ENCODE measurements at places on chromosomes 7 and 10.

GRCh38 chr10:131728286-131729228 lies 172.3 kb upstream of the PPP2R2D start:
- DNase-seq: no peak

DNA sequence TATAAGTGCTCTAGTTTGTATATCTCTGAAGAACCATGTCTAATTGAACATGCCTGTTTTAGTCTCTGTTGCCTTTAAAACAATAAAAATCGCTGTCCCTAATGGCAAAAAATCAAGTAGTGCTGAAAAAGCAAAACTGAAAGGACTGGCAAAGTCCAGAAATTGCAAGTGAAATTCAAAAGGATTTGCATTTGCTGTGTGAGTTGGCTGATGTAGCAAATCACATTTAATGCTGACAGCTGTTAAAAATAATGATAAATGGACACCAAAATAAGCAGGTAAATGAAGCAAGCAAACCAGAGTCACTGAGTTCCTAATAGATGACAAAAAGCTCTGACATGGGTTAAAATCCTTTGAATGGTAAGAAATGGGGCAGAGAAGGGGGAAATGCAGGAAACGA lies 874.1 kb downstream of the GRM8 start:
- DNase-seq: no peak

DNA sequence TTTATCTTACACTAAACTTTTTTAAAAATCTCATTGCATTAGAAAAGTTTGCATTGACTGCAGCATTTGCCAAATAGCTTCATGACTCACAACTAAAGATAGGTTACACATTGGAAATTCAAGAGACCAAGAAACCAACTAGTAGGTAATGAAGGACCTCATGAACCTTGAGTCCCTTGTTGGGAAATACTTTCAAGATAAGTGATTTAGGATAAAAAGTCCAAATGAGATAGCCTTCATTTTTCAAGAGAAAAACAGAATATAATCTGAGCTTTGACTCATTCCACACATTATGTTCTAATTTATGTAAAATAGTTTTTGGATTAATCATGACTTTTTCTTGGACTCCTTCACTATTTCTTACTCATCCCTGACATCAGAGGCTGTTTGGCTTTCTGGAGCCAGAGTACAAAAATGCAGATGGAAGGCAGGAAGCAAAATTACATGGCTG lies 13.1 kb upstream of the LIPF start:
- no peak for DNase-seq

DNA sequence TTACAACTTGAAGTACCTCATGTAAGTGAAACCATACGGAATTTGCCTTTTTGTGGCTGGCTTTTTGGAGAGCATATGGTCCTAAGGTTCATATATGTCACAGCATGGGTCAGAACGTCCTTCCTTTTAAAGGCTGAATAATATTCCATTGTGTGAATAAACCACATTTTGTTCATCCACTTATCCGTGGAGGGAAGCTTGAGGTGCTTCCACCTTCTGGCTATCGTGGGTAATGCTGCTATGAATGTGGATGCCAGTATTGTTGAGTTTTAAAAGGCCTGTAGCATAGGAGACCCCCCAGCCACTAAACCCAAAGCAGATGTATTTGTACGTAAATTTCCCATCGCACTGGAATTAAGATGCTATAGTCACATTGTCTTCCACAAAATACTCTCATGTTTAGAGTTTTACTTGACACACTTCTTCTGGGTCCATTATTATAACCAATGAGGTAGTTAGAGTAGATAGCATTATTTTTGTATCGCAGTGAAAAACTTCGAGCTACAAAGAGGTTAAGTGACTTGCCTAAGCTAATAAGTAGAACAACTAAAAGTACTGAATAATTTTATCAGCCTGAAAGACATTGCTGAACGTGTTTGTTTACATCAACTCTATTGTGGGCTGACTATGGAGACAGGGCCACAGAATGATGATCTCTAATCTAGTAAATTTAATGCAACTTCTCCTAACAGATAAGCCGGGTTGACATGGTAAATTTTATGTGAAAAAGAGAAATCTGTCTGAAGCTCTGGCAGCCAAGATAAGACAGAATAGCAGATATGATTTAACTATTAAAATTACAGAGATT lies 183.0 kb upstream of the CTBP2 start:
- no peak for DNase-seq

- DNase-seq: no peak
Observed at GRCh38 chr10:105170521-105170920, 529.4 kb downstream of the SORCS3 start.

GRCh38 chr7:30717181-30717580 lies 34.8 kb upstream of the INMT start:
- DNase-seq: no peak

GRCh38 chr10:111836064-111836463 lies 347.5 kb downstream of the GPAM start:
- DNase-seq: no peak

DNA sequence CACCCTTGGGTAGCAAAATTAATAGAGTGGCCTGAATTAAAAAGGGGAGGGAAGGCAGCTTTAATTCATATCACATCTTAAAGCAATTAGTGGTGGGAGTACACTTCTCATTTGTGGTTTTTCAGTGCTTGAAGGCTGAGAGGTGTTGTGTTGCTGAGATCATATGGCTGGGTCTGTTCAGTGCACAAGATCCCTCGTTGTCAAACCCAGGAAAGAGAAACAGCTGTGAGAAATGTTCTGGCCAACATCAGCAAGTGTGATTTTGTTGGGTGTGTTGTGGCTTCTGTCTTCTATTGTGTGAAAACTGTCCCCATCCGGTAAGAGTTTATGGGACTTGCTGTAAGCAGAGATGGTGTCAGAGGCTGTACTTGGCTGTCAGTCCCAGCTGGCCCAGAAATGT lies 197.9 kb upstream of the BMPER start:
- no peak for DNase-seq

Data from LNCaP clone FGC (cell line).